C1 segment of cervical spinal cord (tissue), 14 donors: ENCODE measurements at places on chromosomes 7 and 10.

DNA sequence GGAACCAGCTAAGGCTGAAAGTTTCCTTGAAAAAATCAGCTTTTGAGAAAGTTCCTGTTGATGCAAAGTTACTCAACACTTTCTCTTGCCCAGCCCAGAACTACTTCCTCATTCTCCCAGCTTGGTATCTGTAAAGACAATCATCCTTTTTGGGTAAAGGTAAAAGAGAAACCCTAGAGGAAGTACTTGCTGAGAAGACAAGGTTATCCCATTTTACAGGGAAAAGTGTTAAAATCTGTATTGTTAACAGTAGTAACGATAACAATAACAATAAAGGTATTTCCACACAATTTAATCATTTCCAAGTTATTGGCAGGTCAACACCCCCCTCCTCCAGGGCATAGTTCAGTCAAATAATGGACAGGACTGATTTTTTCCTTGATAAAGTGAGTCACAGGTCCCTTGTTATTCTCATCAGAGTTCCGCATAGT lies 2.4 kb downstream of the ALOX5 start:
- DNase-seq, result no peak

DNA sequence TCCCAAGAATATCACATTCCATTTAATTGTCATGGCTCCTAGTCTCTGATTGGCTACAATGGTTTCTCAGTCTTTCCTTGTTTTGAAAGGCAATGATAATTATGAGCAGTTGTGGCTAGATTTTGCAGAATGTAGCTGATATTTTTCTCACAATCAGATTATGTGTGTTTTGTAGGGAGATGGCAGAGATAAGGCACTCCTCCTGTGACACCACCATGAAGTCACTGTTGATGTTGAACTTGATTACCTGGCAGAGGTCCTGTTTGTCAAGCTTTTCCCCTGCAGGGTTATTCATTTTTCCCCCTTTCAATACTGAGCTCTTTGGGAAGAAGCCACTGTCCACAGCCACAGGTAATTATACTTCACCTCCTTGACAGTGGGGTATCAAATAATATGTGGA lies 602.9 kb upstream of the PFKP start:
- no peak for DNase-seq

- DNase-seq, result no peak
These were observed 5.8 kb downstream of the USP54 start for GRCh38 chr10:73585327-73585726.

DNA sequence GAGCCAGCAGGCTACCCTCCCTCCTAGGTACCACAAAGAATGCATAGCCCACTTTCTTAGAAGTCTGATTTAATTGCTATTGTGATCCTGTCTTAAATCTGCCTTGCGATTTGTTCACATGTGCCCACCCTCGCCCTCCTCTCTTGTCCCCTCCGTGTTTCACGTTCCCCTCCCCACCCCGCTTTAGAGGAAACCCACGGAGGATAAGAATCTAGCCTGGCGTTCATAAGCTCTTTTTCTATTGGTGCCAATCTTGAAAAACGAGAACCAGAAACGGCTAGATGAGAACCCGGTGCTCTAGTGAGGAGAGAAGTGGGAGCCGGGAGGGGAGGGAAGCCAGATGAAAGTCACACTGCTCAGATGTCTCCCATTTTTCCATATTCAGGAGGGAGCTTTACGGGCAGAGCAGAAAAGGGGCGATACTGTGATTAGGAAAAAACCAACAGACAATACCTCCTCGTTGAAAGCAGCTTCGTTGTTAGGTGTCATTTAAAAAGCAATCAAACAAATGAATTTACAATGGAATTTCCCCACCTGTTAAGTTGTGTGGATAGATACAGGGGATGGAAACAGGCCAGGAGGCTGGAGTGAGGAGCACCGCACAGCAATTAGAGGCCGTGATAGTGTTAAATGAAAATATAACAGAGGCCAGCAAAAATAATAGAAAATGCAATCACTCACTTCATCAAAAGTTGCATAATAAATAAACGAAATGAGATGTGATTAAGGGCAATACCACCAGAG lies 272.1 kb downstream of the GATA3 start:
- DNase-seq, result no peak
